ENCODE measurements at places on chromosomes 5 and 9. TPM values are rescaled to one million over a fixed set of nuclear protein-coding genes. Genes with fewer than 3 reads are reported as not detected.

Gene FBXW5
- total RNA-seq, result 103 TPM

Gene WDR31
- 0.47 TPM for total RNA-seq

GRCh38 chr5:40317023-40317422 lies 362.7 kb upstream of the PTGER4 start:
- no peak for DNase-seq

- no peak for DNase-seq
Observed at GRCh38 chr9:134928436-134929192, 10.9 kb upstream of the FCN1 start.

- DNase-seq, result no peak
Observed at GRCh38 chr5:14266686-14267085, 123.5 kb downstream of the TRIO start.

DNA sequence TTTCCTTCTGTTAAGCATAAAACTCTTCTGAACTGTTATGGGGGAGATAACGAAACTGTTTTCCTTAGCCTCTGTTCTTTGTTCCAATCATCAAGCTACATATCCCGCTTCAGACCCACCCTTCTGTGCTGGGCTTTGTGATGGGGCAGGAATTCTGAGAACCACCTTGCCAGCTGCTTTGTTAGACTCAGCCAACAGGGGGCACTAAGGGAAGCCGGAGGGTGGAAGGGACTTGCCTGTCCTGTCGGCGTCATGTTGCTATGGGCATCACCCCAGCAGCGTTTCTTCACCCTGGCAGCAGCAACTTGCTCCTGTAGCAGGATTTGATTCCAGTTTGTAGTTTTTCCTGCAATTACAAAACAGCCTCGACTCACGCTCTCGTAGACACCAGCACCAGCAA lies 169.1 kb downstream of the CAAP1 start:
- peak; percentile 25 for DNase-seq

- no peak for DNase-seq
Observed at GRCh38 chr9:128893354-128893753, 11.4 kb downstream of the LRRC8A start.

GRCh38 chr5:135353952-135354721 lies 44.9 kb downstream of the MACROH2A1 start:
- no peak for DNase-seq

DNA sequence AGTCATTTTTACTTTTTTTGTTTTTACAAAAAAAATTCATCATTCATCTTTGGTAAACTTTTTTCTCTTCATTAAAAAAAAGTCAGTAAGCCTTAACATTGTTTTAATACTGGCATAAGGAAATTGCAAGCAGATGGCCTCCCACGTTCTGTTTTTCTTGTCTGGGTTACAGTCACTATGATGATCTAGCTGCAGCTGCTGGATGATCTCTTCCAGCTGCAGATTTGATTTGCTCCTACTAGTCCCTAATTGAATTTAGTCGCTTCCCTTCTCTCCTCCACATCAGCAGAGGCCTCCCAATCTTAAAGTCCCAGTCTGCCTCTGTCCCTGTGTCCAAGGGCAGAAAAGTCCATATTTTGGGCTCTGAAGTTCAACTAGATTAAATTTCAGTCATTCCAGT lies 106.8 kb upstream of the PTGER4 start:
- DNase-seq, result no peak
